ENCODE measurements at places on chromosomes 6 and 20.

DNA sequence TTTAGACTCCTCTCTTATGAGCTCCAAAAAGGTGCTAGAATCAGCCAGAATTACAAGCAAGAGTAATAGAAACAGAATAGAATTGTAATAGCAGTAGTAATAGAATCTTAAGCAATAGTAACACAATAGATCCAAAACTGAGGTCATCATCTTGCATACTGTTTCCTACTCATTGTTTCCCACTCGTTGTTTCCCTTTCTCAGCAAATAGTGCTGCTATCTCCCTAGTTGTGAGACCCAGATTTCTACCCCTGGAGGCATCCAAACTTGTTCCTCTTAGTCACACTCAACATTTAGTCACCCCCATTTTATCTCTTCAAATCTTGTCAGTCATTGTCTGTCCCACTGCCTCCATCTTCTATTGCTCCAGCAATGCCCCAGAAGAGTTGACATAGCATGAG, 356.9 kb upstream of the MARCKS start:
- DNase-seq = no peak

DNA sequence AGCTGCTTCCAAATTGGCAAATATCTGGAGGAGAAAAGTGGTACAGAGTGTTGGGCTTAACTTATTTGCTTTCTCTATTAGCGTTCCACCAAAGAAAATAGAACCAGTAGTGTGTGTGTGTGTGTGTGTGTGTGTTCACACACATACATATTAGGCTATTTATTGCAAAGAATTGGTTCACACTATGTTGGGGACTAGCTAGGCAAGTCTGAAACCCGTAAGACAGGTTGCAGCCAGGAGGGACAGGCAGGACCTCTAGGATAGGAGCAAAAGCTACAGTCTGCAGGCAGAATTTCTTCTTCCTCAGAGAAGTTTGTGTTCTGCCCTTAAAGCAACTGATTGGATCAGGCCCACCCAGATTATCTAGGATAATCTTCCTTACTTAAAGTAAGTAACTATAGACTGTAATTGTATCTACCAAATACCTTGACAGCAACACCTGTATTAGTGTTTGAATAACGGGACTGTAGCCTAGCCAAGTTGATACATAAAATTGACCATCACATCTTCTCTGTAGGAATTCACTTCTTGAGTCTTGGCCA, 12.8 kb downstream of the KCTD20 start:
- DNase-seq = no peak

DNA sequence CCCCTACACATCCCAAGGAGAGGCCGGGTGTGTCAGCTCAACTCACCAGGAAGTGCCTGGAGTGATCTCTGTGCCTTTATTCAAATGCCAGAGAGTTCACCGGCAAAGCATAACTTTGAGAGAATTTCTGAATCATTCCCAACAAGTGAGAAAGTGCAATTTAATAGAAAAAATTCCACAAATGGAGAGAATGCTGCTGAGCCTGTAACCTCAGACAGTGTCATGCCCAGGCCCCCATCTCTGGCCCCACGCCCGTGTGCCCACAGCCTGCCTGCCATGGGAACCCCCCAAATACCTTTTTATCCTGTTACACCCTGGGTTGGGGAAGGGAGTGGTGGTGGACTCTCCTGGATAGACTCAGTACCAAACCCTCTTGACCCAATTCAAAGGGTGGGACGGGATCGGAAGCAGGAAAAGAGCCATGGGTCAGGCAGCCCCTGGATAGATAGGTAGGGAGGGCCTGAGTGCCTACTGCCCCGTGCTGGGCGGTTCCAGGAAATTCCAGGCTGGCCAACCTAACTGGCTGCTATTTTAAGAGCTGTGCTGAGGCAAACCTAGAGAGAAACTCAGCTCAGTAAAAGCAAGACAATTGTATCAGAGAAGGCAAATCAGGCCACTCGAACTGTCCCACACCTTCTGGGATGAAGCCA, 179.0 kb upstream of the FOXA2 start:
- DNase-seq = no peak

DNA sequence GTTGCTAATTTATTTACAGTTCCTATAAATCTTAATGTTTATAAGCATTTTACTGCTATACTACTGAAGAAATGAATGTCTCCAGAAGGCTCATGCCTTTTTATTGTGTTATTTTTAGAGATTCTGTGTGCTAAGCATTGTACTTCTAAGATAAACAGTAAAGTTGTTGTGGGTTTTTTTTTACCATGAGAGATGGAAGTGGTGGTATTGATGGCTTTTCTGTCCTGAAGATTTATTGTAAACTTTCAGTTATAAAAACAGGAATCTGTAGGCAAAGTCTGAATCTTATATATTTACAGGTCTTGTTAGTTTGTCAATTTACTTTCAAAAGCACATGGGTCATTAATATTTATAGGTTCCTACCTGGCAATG, 246.9 kb downstream of the TMEM242 start:
- no peak for DNase-seq

- DNase-seq = peak; percentile 64
Measured at GRCh38 chr6:121335087-121336008, 1.1 kb upstream of the TBC1D32 start.

DNA sequence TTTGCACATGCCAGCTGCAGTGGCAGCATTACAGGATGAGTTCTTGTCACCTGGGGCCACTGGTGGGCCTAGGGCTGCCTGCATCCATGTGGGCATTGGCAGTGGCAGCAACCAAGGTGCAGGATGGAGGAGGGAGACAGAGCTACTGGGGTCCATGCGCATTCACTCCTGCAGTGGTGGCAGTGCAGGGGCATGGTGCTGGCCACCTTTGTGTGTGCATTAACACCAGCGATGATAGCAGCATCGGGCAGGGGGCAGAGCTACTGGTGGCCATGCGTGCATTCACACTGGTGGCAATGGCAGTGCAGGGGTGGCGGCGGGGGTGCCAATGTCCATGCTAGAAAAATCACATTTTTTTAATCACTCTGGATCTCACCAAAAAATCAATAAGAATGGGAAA, 730.0 kb downstream of the KHDRBS2 start:
- no peak for DNase-seq

DNA sequence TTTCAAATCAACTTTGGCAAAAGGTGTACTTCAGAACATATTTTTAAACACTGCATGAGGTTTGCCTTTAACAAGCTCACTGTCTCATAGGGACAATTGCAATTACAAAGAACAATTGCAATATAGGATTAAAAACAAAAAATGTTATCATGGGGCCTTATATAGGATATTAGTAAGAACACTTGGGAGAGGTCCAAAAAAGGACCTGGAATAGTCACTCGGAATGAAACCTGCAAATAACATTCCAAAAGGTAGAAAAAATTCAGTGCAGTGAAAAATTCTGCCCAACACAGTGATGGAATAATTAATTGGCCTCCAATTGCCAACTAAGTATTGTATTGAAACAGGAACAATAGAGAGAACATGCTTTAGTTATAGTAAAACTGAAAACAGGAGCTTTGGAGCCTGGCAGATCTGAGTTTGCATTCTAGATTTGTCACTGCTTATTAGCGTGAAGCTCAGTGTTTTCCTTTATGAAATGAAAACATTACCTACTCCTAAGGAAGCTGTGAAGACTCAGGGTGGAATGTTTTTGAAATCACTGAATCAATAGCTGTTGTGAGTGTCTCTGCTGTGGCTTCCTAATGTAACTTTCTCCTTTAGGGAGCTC, 172.6 kb upstream of the BMP5 start:
- DNase-seq = no peak

GRCh38 chr6:77604476-77604875, 48.4 kb upstream of the MEI4 start:
- no peak for DNase-seq

DNA sequence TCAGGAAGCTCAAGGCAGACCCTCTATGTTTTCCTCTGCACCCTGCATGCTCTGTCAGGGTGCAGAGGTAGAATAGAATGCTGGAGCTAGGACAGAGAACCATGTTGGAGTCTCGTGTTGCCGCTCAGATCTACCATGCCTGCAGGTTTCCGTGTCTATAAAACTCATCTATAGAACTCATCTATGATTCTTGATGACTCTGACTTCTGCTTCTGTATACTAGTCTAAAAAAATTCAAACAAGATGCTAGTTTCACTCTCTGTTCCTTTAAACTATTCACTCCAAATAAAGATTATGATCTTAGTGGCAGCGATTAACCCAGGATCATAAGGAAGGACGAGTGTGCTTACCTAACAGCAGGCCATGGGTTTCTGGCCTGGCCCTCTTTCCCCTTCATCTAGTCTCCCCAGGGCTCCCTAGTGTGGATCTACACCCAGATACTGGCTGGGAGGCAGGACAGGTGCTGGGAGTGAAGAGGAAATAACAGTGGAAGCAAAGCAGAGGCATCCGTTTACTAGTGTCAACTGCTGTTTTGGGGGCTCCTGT, 162.7 kb upstream of the SUPT3H start:
- DNase-seq = no peak

DNA sequence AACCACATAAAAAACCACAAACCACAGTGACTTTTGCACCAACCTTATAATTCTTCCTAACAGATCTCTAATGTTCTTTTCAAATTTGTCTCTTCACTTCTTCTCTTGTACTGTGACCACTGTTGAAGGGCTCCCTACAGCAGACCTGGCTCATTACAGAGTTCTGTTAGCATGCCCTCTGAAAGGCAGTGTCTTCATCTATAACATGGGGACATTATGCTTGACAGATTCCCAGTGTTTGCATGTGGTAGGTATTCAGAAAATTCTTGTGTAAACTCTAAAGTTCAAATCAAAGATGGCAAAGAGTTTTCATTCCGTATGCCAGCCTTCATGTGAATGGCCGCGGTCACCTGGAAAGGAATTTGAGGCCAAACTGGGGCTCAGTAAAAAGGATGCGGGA, 182.6 kb downstream of the DHX35 start:
- DNase-seq = no peak

DNA sequence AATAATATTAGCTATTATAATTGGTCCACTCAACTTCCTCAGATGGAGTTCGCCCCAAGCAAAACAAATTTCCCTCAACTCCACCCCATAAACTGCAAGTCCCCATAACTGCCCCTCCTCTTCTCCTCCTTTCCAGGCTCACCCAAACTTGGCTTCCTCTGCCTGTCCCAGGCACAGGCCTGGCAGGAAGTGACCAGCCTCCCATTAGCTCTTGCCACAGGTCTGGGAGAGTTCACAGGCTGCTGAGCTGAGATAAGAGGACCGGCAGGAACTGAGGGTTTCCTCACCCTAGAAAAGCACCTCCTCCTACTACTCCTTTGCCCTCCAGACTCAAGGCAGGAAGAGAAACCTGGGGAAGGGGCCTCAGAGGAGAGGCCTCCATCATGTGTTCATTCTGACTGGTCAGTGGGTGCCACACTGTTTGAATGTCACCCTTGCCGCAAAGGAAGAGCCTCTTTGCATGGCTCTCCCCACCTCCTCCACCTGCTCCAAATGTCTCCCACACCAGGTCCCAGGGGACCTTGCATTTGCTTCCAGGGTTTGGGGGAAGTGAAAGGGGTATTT, 24.5 kb upstream of the SMIM29 start:
- DNase-seq = peak; percentile 97

DNA sequence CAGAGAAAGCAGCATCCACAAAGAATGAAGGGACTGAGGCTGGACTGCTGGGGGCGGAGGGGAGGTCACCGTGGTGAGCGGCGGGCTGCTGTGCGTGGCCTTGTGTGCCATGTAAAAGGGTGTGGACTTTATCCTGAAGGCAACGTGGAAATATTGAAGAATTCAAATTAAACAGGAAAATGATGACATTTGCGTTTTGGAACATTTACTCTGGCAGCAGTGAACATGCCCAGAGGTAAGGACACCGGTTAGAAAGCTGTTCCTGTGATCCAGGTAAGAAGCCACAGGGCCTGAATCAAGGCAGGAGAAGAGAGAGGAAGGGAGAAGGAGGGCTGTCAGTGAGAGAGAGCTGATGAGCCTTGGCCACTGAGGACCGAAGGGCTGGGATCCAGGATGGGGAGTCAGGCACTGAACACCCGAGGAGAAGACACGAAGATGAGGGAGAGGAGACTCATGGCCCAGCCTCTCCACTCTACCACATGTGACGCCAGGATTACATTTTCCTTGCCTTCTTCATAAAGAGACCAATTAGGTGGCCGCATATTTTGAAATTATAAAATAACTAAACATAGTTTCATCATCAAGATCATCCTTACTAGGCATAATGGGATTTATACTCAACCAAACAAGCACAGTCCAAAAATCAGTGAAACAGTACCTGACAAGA, 58.4 kb downstream of the TRAM2 start:
- no peak for DNase-seq

DNA sequence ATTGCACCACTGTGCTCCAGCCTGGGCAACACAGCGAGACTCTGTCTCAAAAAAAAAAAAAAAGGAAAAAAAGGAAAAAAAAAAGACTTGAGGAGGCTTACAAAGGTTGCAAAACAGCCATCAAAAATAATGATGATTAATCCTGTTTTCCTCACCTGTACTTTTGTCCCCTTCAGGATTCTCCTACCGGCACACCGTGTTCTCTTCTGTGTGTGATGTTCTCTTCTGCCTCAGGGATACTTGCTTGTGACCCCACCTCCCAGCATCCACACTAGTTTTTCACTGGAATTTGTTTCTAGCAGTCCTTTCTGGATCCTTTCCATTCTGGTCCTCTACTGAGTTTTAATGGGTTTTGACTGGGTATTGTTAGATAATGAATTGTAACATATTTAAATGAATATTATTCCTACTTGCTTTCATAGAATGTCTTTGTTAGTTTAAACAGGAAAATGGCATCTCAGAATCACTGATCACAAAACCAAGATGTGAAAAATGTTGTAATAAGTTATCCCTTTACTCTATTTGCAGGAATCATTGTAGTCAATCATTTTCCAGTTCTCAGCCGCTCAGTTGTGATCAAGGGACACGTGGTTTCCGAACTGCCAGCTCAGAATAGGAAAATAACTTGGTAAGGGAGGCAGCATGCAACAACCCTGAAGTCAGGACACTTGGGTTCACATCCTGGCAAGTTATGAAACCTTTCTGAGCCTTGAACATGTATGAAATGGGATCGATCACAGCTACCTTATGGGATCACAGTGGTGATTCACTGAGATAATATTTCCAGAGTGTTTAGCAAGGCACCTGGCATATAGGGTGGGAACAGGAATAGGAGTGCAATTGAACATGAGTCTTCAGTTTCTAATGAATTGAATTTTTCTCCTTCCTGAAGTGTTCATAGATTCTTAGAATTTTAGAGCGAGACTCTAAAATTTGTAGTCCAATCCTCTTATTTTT, 8.5 kb downstream of the C6orf89 start:
- no peak for DNase-seq

Measured in AML-193 (cell line).